ENCODE measurements at places on chromosomes 5 and 9.

- DNase-seq, result no peak
These were observed 128.1 kb upstream of the LMX1B start for GRCh38 chr9:126485662-126486061.

DNA sequence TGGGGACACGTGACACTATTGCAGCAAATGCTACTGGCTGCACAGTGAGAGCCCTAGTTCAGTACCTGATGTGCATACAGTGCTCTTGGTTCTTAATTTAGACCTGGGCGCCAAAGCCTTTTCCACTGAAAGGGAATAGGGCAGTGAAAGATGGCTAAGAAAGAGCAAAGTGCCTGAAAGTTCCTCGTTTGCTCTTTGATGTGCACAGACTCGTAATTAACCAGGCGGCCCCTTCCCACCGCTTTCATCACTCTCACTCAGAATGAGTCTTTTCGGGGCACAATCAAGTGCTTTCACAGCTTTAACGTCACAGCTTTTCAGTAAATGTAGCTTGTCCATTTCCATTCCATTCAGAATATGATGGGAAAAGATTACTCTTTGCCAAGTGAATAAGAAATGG is 116.6 kb upstream of the ADRA1B start:
- no peak for DNase-seq

- DNase-seq, result no peak
These were observed 15.2 kb downstream of the HK3 start for GRCh38 chr5:176883700-176884570.

DNA sequence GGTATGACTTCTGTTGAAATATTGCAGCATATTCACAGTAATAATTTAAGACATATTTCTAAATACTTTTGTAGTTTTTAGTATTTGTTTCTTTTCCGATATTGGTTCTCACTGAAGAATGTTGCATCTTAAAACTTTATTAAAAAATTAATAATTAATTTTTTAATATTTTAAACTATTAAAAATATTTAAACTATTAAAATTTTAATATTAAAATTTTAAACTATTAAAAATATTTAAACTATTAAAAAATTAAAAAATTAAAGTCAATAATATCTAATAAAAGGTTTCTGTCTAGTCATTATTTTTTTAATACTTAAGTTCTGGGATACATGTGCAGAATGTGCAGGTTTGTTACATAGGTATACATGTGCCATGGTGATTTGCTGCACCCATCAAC is 149.3 kb upstream of the CCNH start:
- no peak for DNase-seq

GRCh38 chr5:103475629-103476240 is 86.9 kb downstream of the NUDT12 start:
- DNase-seq, result no peak

- DNase-seq, result no peak
These were observed 15.0 kb downstream of the ZSWIM6 start for GRCh38 chr5:61347080-61347479.

- DNase-seq, result no peak
These were observed 13.5 kb upstream of the MCCC2 start for GRCh38 chr5:71573591-71573990.

DNA sequence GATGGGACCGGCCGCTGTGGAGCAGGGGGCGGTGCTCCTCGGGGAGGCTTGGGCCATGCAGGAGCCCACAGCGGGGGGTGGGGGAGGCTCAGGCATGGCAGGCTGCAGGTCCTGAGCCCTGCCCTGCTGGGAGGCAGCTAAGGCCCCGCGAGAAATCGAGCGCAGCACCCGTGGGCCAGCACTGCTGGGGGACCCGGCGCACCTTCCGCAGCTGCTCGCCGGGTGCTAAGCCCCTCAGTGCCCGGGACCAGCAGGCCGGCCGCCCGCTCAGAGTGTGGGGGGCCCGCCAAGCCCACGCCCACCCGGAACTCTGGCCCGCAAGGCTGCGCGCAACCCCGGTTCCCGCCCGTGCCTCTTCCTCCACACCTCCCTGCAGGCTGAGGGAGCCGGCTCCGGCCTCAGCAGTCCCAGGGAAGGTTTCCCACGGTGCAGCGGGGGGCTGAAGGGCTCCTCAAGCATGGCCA is 131.5 kb downstream of the SNX18 start:
- no peak for DNase-seq

DNA sequence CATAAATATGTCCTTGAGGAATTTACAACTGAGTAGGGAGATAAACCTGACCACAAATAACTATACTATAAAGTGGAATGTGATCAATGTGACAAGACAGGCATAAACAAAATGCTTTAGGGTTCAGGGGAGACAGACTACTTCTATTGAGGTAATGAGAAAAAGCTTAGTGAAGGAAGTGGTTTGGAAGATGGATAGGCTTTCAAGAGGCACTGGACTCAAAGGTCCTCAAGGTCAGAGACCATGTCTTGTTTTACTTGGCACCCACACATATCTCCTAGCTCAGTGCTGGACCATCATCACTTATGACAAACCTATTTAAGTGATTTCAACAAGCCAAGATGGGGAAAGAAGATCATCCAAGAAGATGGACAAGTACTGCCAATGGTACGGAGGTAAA is 257.8 kb downstream of the BNC2 start:
- no peak for DNase-seq

- no peak for DNase-seq
These were observed 68.5 kb downstream of the DROSHA start for GRCh38 chr5:31463351-31463750.

- DNase-seq, result no peak
These were observed 29.6 kb downstream of the BICD2 start for GRCh38 chr9:92734931-92735635.

DNA sequence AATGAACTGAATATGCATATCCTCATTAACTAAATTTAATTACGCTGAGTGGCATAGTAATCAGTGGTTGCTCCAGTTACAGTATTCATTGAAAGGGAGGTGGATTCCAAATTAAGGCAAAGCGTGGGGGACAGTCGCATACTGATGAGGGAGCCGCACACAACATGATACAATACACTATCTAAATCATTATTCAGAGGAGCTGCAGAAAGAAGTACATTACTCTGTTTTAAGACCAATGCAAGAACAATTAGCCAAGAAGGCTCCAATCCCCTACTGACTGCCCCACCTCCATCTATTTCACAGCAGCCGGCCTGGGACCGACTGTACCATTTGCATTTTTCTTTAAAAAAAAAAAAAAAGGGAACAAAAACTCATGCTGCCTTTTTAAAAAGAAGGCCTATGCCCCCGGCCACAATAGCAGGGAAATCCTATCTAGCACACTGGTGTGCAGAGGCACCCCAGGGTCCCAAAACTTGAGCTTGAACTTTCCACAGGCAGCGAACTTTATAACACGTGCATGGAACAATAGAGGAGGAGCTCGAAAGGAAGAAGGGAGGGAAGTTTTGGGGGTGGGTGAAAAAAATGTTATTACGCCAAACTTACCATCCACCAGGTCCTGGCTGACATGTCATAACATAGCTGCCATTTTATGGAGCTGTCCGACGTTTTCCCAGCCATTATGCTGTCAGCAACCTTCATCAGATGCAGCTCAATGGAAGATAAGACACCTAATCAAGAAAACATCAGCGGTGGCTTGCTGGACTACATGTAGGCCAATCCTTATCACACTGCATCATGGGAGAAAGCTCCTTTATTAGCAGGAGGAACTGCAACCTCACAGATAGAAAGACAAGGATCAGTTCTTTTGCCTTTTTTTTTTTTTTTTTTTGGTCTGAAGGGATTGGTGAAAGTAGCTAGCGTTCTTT is 161.6 kb downstream of the ZDHHC21 start:
- no peak for DNase-seq

DNA sequence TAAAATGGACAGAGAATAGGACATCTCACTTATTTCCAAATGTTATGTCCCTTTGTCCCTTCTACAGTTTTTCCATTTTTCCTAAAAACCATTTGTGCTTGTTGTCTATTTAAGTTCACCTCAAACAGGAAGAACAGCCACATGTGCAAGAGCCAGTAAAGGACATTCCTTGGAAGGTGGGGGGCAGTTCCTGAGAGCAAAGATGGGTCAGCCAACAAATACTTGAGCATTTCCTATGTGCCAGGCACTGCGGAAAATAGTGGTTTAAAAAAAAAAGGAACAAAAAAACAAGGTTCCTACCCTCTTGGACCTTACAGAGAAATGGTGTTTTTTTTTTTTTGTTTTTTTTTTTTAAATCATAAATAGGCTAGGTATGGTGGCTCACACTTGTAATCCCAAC is 26.8 kb downstream of the ANP32B start:
- DNase-seq, result no peak

DNA sequence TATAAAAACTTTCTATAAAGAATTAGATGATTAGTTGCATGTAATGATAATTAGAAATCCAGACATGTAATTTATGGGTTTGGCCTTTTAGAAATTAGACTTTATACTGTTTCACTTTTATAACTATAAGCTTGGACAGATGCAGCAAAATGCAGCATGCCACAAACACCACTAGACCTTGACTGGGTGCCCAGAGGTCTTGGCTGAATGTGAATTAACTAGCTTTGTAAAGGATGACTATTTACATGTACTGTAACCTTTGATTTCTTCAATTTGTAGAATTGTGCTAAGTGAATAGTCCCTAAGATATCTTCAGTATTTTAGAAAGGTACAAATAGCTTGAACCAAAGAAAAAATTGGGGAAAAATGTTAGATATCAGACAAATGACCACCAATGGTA is 2168.1 kb downstream of the MAT2B start:
- DNase-seq, result no peak

GRCh38 chr5:175855041-175855720 is 16.2 kb upstream of the CPLX2 start:
- no peak for DNase-seq

- DNase-seq, result peak; percentile 16
These were observed 206.7 kb downstream of the FAM114A2 start for GRCh38 chr5:153831973-153832372.

GRCh38 chr9:136644593-136645351 is 17.9 kb upstream of the EGFL7 start:
- DNase-seq, result no peak

GRCh38 chr9:111232997-111233790 is 96.8 kb downstream of the OR2K2 start:
- no peak for DNase-seq

- no peak for DNase-seq
These were observed 1930.5 kb downstream of the EFNA5 start for GRCh38 chr5:105740242-105740641.

- no peak for DNase-seq
These were observed 118.0 kb upstream of the OTULINL start for GRCh38 chr5:14463629-14464028.

GRCh38 chr9:33164138-33164809 is 2.9 kb downstream of the B4GALT1 start:
- DNase-seq, result no peak

GRCh38 chr5:94470802-94471201 is 147.6 kb downstream of the KIAA0825 start:
- DNase-seq, result no peak

- DNase-seq, result no peak
These were observed 130.2 kb upstream of the LMX1B start for GRCh38 chr9:126483468-126484073.

GRCh38 chr5:168057905-168058304 is 233.5 kb upstream of the WWC1 start:
- DNase-seq, result no peak

DNA sequence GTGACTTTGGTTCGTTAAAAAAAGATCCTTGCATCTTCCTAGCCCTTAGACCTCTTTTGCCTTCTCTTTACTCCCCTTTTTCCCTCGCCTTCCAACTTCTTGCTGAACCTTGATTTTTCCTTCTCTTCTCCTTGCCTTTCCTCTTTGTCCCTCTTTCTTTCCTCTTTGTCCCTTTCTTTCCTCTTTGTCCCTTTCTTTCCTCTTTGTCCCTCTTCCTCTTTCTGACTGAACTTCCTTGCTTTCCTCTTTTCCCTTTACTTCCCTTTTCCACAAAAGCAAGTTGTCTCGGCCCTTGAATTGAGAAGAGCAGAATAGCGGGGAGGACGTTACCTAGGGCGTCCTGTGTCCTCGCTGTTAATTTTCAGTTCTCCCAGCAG is 1.4 kb upstream of the MLLT3 start:
- DNase-seq, result no peak

DNA sequence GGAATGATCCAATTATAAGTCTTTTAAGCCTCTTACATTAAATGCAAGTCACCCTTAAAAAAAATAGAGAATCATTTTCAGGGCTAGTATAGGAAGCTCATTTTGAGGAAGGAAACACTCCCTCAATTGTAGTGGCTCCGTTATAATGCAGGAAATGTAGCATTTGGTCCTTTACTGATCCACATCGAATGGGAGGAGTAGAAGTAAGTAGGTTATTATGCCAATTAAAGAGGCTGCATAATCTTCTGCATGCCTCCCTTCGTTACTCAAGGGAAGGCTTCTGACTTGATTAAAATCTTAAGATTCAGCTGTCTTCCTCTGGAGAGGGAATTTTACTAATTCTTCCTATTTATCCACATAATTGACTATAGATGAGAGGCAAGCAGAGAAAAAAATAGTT is 579.2 kb upstream of the COX7C start:
- no peak for DNase-seq

DNA sequence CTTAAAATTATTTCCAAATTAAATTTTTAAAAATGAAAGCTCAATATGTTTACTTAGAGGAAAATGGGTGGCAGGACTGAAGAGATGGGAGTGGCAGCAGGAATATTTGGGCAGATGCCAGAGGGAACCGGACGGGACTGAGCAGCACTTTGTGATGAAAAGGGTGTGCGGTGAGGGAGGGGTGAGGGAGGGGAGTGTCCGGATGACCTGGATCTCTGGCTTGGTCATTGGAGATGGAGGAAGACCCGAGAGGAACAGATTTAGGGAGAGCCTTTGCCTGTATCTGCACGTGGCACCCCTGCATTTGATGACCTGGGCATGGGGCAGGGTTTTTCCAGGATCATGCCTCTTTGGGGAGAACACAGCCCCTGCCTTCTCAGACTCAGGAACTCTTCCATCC is 201.1 kb upstream of the MVB12B start:
- no peak for DNase-seq

GRCh38 chr9:114735704-114736103 is 53.7 kb upstream of the TEX48 start:
- DNase-seq, result no peak

- DNase-seq, result no peak
These were observed 8.1 kb upstream of the HAVCR1 start for GRCh38 chr5:157067005-157067404.

DNA sequence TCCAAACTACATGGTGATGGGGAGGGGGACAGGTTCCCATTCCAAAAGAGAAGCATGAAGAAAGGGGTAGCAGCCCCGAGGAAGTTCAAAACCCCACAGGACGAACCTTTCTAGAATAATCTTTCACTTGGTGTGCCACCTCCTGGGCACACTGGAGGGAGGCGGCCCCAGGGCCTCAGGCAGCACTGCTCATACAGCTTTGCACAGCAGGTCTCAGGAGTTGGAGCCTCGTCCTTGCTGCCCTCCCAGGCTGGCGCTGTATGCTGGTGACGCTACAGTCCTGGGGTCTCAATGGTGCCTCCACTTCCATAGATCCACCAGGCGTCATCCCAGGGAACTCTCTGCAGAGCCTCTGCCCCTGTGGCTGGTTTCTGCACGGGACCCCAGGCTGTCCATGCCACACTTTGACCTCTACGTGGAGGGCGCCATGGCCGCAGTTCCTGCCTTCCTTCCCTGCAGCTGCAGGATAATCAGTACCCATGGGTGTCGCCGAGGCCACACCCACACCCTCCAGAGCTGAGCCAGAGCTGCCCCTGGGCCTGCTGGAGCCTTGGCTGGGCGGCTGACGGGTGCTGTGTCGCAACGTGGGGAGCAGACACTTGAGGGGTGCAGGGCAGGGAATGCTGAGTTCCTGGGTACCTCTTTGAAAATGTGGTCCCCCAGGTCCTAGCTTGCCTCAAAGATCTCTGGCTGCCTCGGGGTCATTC is 95.3 kb downstream of the COL5A1 start:
- DNase-seq, result no peak
